ENCODE measurements at places on chromosomes 3 and 15.

DNA sequence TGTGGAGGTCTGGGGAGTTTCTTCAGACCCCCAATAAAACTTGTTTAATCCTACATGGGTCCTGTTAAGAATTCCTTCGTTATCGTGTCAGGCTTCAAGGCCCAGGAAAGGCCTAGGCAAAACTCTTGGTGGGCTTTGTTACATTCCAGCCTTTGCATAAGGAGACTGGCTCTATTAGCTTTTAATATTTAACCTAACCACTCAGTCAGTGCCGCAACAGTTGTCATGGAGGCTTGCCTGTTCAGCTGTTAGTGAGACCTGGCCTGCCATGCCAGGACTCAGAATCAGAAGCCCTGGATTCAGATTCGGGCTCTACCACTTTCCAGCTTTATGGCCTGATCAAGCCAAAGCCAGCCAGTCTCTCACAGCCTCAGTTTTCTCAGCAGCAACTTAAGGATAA, 19.6 kb downstream of the EIF1B start:
- no peak for DNase-seq

DNA sequence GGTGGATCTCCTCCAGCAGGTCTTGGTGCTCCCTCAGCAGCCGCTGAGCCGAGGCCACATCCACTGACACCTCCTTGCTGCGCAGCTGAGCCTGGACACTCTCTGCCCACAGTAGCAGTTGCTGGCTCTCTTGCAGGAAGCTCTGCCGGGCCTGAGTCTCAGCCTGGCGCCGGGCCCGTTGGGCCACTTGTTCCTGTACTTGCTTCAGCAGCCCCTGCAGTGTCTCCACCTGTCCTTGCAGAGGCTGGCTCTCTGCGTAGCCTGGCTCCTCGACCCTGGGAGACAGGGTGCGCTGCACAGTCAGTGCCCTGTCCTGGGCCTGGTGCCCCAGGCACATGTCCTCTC, 15.5 kb downstream of the SPTBN5 start:
- DNase-seq, result no peak

DNA sequence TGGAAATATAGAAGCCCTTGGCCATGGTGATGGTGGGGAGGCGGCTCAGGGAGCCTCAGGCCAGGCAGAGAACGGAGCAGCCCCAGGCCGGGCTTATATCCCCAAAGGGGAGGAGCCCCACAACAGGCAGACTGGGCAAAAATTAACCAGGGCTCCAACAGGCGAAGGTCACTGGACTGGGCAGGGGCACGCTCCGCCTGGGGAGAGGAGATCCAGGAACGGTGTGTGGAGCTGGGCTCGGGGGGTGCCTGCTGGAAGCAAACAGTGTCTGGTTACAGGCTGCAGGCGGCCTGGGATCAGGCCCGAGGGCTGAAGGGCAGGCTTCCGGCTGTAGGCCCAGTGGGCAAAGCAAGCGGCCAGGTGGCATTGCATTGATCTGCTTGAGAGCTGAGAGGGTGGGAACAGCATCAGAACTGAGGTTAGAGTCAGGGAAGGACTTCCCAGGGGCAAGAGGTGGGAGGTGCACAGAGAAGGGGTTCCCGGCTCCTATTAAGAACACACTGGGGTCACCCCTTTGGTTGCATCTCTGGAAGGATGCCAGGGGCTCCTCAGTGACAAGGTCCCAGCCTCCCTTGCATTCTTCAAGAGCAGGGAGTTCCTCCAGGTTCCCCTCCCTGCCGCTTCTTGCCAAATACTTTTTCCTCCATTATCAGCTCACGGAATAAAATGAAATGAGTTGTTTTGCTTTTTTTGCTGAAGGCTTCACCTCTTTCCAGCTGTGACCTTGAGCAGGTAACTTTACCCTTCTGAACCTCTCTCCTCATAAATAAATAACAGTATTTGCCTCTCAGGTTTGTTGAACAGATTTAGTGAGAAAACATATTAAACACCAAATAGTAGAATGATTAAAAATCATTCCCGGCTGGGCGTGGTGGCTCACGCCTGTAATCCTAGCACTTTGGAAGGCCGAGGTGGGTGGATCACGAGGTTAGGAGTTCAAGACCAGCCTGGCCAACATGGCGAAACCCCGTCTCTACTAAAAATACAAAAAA, 7.8 kb downstream of the ANPEP start:
- no peak for DNase-seq

- DNase-seq, result no peak
Observed at GRCh38 chr3:132549169-132549568, 47.9 kb upstream of the ACKR4 start.

DNA sequence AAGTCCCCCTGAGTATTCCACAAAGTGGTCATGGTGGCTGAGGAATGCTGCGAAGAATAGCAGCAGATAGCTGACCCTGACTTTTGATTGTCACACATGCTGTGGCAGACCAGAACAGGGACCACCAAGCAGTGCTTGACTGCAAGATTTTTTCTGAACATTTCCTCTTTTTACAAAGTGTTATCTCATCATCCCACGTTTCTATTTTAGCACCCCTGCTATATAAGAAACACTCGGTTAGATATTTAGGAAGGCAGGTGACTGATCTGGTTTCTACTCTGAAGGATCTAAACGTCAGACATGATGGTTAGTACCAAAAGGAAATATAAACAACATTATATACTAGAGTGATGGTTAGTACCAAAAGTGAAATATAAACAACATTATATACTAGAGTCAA, 9.1 kb downstream of the SLC25A26 start:
- DNase-seq, result no peak

DNA sequence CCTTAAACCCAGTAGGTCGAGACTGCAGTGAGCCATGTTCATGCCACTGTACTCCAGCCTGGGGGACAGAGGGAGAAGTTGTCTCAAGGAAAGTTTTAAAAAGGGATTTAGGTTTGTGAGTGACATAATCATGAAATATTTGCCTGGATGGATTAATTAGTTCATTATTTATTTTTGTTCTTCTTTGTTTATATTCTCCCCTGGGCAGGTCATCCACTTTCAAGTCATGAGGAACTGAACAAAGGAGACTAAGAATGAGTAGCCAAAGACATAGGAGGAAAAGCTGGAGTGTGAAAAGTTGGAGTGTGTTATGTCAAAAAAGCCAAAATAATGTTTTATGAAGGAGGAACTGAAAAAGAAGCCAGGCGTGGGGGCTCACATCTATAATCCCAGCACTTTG, 17.7 kb upstream of the PCCB start:
- DNase-seq, result no peak

Data from activated naive CD4-positive, alpha-beta T cell (primary cell).